ENCODE measurements at places on chromosomes 6 and 20.

GRCh38 chr6:21208081-21208795, 385.3 kb upstream of the SOX4 start:
- DNase-seq, result no peak

DNA sequence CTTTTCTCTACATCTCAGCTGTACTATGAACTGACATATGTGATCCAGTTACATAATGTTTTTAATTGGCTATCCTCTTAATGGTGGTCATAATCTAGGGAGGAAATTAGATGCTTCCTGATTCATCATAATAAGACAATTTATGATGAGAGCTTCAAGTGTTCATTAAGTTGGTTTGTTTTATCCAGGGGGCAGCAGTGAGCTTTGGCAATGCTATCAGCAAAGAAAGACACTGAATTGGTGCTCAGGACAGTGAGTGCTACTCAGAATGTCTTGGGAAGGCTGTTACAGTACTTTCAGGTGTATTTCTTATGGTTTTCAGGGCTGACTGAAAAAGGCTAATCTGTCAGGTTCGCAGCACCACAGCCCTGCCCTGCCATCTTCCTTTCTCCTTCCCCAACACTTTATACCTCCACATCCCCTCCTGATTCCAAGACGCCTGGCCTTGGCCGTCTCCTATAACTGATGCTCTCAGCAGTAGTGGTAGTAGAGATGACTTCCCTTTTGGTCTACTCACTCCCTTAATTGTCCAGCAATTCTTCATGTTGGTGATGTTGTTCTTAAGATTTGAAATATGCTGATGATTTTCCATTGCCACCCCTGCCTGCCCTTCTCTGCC, 67.0 kb upstream of the TNFAIP3 start:
- peak; percentile 35 for DNase-seq

- no peak for DNase-seq
Measured at GRCh38 chr6:136344420-136344819, 54.8 kb upstream of the BCLAF1 start.

DNA sequence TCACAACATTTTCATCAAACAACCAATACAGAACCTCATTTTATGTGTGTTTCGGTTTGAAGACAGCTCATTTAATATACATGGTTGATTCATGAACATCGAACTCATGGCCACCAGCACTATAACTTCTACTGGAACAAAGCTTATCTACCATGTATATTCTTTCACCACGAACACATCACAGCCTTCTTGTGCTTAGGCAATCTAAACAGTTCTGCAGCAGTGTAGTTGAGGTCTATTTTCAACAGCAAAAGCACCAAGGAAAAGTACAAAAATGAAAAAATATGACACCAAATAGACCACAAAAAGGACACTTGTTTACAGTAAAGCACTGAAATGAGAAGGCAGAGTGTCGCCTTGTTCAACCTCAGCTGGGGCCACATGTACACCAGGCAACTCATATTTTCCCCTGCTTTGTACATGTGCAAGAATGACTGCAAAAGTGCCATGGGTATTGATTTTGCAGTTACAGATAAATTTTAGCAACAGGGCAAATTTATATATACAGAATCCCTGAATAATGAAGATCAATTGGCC, 25.8 kb upstream of the KCNK5 start:
- no peak for DNase-seq

DNA sequence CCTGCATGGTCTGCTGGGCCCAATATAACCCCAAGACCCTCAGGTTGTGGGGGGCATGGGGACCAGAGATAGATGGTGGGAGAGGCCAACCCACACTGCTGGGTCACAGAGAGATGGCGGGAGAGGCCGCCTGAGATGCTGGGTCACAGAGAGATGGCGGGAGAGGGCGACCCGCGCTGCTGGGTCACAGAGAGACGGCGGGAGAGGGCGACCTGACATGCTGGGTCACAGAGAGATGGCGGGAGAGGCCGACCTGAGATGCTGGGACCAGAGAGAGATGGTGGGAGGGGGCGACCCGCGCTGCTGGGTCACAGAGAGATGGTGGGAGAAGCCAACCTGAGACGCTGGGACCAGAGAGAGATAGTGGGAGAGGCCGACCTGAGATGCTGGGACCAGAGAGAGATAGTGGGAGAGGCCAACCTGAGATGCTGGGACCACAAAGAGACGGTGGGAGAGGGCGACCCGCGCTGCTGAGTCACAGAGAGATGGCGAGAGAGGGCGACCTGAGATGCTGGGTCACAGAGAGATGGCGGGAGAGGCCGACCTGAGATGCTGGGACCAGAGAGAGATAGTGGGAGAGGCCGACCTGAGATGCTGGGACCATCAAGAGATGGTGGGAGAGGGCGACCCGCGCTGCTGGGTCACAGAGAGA, 133.2 kb downstream of the DLL1 start:
- DNase-seq, result no peak

DNA sequence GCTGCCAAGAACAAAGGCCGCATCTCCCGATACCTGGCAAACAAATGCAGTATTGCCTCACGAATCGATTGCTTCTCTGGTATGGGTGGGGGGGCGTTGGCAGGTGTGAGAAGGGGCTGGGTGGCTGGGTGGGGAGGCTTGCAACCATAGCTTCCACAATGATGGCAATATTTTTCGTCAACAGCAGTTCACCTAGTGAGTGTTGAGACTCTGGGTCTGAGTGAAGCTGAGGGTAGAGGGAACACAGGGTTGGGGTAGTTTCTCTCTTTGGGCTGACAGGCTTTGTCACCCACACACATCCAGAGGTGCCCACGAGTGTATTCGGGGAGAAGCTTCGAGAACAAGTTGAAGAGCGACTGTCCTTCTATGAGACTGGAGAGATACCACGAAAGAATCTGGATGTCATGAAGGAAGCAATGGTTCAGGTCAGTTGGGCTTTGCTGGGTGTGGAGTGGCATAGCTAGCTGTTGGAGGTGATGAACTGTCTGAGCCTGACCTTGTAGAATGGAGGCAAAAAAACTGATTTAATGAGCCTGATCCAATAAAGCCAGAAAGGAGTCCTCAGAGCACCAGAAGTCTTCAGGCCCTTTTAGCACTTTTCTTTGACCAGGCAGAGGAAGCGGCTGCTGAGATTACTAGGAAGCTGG, 4.2 kb downstream of the NOP56 start:
- DNase-seq, result no peak

- DNase-seq, result no peak
Measured at GRCh38 chr6:167409079-167409478, 84.2 kb downstream of the TTLL2 start.

DNA sequence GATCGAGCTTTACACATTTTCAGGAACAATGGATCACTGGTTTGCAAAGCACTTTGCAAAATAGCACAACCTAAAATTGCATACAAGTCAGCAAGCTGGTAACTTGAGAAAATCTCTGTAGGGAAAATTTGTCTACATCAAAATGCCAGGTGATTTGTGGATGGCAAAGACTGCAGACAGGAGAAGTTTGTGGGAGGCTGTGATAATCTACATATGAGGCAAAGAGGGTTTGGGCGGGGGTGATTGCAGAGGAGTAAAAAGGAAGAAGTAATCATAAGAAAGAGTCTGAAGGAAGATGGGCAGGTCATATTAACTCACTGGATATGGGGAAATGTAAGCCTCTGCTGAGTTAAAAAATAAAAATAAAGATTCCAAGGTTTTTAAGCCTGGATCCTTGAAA, 166.3 kb upstream of the STXBP5 start:
- DNase-seq, result no peak

- no peak for DNase-seq
Measured at GRCh38 chr6:162032620-162033019, 694.9 kb downstream of the PRKN start.

DNA sequence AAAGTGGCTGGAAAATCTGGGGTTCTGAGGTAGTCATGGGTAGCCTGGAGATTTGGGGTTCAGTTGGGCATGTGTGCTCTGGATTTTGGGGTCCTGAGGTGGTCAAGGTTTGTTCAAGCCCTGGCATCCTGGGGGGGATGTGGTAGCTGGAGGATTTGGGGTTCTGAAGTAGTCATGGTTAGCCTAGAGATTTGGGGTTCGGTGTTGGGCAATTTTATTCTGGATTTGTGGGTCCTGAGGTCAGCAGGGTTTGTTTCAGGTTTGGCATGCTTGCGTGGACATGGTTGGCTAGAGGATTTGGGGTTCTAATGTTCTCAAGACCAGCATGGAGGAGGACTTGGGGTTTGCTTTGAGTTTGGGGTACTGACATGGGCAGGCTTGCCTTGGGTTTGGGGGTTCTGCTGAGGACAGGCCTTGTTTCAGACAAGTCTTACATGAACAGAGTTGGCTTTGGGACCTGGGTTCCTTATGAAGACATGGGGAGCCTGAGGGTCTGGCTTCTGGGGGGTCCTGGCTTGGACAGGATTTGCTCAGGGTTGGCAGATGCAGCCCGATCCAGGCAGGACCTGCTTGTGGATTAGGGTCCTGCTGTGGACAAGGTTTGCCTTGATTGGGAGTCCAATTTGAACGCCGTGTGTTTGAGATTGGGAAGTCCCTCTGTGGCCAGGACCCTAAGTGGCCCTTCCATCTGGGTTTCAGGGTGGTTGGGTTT, 906 bp downstream of the ANKRD60 start:
- DNase-seq, result no peak

- no peak for DNase-seq
Measured at GRCh38 chr20:23291575-23292240, 58.9 kb upstream of the NXT1 start.

- DNase-seq, result no peak
Measured at GRCh38 chr20:16864963-16865362, 116.8 kb downstream of the OTOR start.

- peak; percentile 51 for DNase-seq
Measured at GRCh38 chr20:32972181-32973076, 31.8 kb downstream of the SUN5 start.

DNA sequence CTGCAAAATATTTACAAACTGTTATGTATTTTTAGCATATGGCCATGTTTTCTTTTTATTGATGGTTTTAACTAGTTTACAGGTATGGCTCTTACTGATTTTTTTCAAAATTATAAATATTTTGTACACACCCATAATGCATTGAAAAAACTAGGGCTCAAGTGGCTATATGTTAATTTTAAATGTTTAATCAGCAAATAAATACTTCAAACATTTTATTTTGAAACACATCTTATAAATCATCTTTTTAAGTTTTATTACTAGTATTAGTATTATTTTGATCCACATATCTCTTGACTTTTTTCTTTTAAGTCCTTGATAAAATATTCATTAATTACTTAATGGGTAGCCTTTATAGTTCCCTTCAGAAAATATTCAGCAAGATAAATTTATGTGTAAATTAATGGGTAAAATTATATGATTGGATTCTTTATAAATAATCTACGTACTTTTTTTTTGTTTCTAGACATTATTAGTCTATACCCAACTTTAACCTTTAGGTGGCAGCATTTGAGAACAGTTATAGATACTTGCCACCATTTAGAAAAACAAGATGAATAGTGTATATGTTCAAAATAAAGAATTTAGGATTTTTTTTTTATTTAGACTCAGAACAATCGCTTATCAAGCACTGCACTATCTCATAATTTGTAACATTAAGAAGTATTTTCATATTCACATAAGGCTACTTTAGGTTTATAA, 241.9 kb downstream of the ADGRB3 start:
- DNase-seq, result no peak

GRCh38 chr20:15561707-15562404, 1011.4 kb downstream of the KIF16B start:
- no peak for DNase-seq

GRCh38 chr6:116512111-116512559, 696 bp downstream of the CALHM5 start:
- DNase-seq, result no peak

- no peak for DNase-seq
Measured at GRCh38 chr6:54697424-54697823, 149.1 kb upstream of the FAM83B start.

GRCh38 chr6:109460161-109460829, 4.7 kb upstream of the MICAL1 start:
- no peak for DNase-seq

GRCh38 chr6:123879749-123880148, 76.1 kb downstream of the NKAIN2 start:
- DNase-seq, result no peak

GRCh38 chr20:431012-431904, 23.2 kb downstream of the RBCK1 start:
- no peak for DNase-seq

- DNase-seq, result no peak
Measured at GRCh38 chr6:160226118-160226591, 32.5 kb downstream of the SLC22A2 start.

GRCh38 chr6:18148304-18149025, 6.4 kb downstream of the TPMT start:
- DNase-seq, result no peak

GRCh38 chr6:132023490-132023889, 72.3 kb upstream of the CCN2 start:
- no peak for DNase-seq

DNA sequence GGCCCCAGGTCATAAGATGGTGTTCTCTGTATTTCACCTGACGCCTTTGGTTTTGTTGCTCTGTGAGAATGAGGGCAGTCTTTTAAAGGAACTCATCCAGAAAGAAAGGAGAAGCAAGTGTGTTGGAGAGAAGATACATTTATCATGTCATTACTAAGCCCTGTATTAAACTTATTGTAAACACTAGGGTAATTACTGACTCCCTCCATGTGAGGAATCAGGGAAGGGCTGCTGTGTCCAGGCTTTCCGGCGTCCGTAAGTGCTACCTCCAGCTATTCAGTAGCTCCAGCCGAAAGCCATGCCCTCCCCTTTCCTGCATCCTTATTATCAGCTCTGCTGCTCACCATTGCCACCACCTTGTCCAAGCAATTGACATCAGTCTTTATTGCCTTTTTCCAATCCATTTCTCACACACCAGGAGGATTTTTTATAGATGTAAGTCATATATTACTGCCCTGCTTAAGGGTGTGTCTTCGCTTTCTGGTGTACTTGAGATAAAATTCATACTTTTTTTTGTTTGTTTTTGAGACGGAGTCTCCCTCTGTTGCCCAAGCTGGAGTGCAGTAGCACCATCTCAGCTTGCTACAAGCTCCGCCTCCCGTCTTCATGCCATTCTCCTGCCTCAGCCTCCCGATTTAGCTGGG, 94.7 kb downstream of the RPP40 start:
- no peak for DNase-seq

GRCh38 chr6:34656378-34657036, 40.1 kb downstream of the ILRUN start:
- no peak for DNase-seq

DNA sequence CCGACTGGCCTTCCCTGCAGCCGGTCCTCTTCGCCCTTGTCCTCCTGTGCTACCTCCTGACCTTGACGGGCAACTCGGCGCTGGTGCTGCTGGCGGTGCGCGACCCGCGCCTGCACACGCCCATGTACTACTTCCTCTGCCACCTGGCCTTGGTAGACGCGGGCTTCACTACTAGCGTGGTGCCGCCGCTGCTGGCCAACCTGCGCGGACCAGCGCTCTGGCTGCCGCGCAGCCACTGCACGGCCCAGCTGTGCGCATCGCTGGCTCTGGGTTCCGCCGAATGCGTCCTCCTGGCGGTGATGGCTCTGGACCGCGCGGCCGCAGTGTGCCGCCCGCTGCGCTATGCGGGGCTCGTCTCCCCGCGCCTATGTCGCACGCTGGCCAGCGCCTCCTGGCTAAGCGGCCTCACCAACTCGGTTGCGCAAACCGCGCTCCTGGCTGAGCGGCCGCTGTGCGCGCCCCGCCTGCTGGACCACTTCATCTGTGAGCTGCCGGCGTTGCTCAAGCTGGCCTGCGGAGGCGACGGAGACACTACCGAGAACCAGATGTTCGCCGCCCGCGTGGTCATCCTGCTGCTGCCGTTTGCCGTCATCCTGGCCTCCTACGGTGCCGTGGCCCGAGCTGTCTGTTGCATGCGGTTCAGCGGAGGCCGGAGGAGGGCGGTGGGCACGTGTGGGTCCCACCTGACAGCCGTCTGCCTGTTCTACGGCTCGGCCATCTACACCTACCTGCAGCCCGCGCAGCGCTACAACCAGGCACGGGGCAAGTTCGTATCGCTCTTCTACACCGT, 6.1 kb downstream of the UBD start:
- no peak for DNase-seq

GRCh38 chr6:170032197-170032596, 258.7 kb downstream of the DLL1 start:
- DNase-seq, result no peak

All from stimulated activated CD8-positive, alpha-beta memory T cell treated with anti-CD3 and anti-CD28 coated beads, Interleukin-4, amount 100 ng/mL, for 4 hours (primary cell).